SJCRH30 (cell line): ENCODE measurements at places on chromosomes 11 and 22.

GRCh38 chr11:117837791-117838190 is 13.2 kb upstream of the FXYD2 start:
- no peak for DNase-seq

GRCh38 chr11:121555121-121555520 is 102.4 kb upstream of the SORL1-AS1 start:
- DNase-seq: no peak

DNA sequence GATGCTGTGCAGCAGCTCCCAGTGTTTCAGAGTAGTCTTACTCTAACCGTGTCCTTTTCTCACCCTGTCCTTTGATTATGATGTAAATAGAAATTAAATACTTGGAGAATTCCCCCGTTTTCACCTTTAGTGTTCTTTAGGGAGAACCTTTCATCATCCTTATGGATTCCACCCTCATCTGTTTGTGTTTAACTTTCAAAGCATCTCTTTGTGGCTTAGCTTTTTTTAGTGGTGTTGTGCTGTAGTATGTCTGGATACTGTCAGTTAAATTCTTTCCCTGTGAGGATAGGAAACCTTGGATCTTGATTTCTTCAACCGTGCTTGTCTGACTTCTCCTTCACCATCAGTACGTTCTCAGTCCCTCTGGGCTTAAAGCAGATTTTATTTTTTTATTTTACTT is 48.5 kb downstream of the PPP6R3 start:
- no peak for DNase-seq

- DNase-seq: peak; percentile 90
Observed at GRCh38 chr11:46315033-46315738, 32.1 kb upstream of the DGKZ start.

GRCh38 chr11:101126551-101127196 is 2.9 kb downstream of the PGR start:
- DNase-seq: no peak

GRCh38 chr22:38657045-38657909 is 839 bp downstream of the CBY1 start:
- no peak for DNase-seq
